H7 (cell line): ENCODE measurements at places on chromosomes 12 and 14.

DNA sequence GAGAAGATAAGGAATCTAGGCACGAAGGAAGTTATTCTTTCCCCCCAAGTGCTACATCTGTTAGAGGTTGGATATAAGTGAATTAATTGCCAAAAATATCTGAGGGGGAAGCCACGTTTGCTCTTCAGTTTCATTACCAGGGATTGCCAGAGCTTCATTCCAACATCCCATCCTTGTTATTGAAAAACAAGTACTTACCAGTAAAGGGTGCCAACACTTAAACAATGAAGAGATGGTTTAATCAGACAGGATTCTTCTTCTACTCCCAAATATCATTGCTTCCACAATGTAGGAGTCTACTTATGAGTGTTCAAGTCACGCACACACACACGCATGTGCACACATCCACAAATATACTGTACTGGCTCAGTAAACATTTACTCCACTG is 312.4 kb downstream of the RPAP3 start:
- no peak for DNase-seq

- no peak for DNase-seq
Measured at GRCh38 chr12:11730299-11731041, 81.0 kb downstream of the ETV6 start.

- no peak for DNase-seq
Measured at GRCh38 chr12:93191423-93191822, 186.3 kb upstream of the NUDT4 start.

GRCh38 chr12:114823724-114824123 is 139.7 kb upstream of the TBX3 start:
- no peak for DNase-seq

DNA sequence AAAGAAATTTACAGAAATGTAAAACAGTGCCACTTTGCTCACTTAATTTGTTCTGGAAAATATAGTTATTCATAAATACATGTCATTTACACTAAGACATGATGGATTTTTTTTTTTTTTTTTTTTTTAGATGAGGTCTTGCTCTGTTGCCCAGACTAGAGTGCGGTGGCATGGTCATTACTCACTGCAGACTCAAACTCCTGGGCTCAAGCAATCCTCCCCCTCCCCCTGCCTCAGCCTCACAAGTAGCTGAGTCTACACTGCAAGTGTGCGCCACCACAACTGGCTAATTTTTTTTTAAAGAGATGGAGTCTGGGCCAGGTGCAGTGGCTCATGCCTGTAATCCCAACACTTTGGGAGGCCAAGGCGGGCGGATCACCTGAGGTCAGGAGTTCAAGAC is 101.2 kb downstream of the PPP2R5C start:
- no peak for DNase-seq

DNA sequence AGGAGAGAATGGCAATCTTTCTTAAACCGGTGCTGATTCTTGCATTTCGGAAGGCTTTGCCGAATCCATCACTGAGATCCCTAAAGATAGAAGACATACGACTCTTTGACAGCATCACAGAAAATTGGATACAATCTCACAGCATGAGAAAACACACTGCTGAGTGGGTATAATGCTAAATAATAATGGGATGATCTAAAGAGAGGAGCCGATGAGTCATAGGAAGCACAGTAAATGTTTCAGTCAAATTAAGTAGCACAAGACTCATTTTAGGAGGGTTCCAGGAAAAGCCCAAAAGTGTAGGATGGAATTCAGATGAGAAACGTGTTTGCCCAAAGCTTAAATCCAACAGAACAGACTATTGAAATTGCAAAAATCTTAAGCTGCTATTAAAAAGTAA is 81.7 kb downstream of the CPNE8 start:
- no peak for DNase-seq

DNA sequence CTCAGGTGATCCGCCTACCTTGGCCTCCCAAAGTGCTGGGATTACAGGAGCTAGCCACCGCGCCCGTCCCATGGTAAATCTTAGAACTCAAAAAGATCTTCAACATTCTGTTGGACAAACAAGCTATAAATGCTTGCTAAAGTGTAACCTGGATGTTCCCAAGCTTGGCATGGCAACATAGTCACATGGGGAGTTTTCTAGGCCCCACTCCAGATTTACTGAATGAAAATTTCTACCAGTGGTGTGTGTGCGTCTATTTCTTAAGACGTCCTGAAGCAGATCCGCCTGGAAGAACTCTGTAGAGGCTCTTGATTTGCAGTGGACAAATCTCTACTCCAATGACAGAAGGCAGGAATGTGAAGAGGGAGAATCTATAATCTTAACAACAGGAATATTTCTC is 59.9 kb downstream of the ZFYVE21 start:
- no peak for DNase-seq

DNA sequence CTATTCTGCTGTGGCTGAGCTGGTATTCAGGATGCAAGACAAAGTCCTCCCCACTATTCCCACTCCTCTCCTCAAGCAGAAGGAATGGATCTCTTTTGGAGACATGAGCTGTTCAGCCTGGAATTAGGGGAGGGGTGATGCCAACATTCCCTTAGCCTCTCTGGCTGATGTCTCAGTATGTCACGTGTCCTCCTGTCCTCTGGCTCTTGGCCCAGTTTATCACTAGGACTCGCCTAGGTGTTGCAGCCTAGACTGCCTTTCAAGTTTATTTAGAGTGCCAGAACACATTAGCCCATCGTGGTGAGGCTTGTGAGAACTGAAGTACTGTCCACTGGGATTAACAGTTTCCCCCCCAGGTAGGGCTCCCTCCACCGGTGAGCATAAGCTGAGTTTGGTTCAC is 239.9 kb upstream of the MIS18BP1 start:
- DNase-seq, result no peak

GRCh38 chr12:2215709-2216560 is 163.1 kb downstream of the CACNA1C start:
- DNase-seq, result no peak

DNA sequence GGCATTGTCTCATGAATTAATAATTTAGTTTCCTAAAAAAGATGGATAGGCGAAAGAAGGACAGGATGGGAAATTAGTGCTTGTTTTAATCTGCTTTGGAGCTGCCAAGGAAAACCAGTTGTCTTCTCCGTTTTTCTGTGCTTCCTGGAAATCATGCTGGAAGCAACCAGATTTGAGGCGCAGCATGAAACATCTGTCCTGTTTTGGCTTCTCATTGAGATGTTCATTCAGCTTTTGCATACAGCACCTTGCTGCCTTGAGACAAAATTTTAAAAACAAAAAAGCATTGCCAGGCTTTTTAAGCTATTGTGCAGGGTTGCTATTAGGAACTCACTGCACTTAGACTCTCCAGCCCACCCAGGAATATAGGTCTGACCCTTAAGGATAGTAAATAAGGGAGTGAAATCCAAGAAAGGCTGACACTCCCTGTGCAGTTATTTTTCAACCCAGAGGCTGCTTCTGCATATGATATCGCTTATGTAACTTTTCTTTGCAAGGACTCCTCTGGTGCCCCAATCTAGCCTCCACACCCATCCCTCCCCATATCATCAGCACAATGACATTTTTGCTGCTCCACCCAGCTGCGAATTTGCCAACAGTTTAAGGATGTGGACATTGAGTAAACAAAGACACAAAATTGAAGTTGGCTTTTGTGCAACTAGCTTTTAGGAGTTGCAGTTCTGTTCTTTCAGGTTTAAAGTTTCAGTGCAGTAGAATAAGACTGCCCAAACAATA is 46.9 kb upstream of the MDM1 start:
- no peak for DNase-seq

DNA sequence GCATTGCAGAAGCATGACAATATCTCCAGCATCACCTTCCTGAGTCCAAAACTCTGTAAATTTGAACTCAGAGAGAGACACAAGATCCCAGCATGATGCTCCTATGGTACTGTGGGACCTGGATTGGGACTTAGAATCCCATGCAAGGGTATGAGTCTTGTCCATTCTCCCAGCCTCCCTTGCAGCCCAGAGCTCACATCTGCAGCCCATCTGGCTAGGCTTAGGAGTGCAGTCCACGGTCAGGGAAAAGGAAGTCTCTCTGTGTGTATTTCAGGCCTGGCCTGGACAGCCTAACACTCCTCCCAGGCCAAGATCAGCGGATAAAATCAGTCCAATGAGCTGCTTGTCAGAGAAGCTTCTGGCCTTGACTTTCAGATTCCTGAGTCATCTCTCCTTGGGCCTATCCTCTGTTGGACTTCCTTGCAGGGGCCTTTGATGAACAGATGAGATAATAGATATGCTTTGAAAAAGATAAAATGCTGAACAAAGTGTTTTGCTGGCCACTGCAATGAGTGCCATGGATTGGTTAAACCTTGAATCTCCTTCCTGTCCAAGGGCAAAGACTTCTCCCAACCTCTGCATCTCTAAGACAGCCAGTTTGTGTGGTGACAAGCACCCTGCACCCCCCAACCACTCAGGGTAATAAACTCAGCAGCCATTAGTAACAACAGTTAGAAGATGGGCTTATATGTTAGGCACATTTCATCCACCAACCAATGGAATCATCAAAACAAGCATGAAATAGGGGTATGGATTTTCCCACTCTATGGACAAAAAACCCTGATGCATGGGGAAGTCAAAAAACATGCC is 412.8 kb upstream of the TBX3 start:
- no peak for DNase-seq

GRCh38 chr12:67271976-67272375 is 2.8 kb downstream of the CAND1 start:
- no peak for DNase-seq

DNA sequence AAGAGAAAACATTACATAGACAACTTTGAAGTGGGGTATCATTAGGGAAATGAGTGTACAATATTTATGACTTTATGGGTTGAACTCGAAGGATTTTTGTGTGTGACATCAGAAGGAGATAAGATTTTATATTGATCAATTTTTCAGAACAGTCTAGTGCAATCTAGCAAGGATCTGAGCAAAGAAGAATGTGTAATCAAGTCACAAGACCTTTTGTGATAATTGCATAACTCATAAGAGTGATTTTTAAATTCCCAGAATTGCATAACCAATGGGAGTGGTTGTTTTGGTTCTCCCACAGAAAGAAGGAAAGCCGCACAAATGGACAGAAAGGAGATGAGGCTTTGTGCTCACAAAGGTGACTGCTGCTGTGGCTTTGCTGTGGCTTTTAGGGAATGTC is 441.8 kb upstream of the FLRT2 start:
- no peak for DNase-seq

GRCh38 chr12:119206348-119207062 is 27.8 kb downstream of the HSPB8 start:
- DNase-seq, result no peak

GRCh38 chr14:36915081-36915480 is 253.4 kb downstream of the PAX9 start:
- no peak for DNase-seq
